ENCODE measurements at places on chromosomes 5 and 9.
A peak's percentile ranks its signal among the peaks of the same experiment; 100 is the strongest.

- no peak for DNase-seq
These were observed 271.1 kb upstream of the KLF4 start for GRCh38 chr9:107760469-107761242.

GRCh38 chr9:124385623-124386022 lies 29.6 kb downstream of the PSMB7 start:
- no peak for DNase-seq

DNA sequence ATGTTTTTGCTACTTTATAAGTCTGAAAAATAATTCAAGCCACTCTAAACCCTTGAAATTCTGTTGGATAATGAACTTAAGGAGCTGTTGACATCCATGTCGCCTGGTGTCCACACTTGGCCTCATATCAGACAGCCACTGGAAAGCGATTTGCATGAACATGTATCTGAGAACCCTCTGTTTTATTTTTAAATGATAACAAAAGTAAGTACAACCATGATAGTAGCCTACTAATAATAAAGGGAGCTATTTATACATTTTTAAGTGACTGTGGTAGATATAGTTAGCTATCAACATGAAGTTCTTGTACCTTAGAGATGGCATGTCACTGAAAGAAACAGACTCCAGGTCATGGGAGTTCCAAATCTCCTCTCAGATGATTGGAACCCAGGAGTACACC lies 53.3 kb downstream of the PLCXD3 start:
- DNase-seq, result no peak

GRCh38 chr9:80701061-80701460 lies 988.3 kb downstream of the TLE1 start:
- DNase-seq, result no peak

- DNase-seq, result no peak
These were observed 47.2 kb downstream of the MAST4 start for GRCh38 chr5:66643387-66643786.

GRCh38 chr9:136995772-136996311 lies 526 bp downstream of the CLIC3 start:
- DNase-seq, result no peak

DNA sequence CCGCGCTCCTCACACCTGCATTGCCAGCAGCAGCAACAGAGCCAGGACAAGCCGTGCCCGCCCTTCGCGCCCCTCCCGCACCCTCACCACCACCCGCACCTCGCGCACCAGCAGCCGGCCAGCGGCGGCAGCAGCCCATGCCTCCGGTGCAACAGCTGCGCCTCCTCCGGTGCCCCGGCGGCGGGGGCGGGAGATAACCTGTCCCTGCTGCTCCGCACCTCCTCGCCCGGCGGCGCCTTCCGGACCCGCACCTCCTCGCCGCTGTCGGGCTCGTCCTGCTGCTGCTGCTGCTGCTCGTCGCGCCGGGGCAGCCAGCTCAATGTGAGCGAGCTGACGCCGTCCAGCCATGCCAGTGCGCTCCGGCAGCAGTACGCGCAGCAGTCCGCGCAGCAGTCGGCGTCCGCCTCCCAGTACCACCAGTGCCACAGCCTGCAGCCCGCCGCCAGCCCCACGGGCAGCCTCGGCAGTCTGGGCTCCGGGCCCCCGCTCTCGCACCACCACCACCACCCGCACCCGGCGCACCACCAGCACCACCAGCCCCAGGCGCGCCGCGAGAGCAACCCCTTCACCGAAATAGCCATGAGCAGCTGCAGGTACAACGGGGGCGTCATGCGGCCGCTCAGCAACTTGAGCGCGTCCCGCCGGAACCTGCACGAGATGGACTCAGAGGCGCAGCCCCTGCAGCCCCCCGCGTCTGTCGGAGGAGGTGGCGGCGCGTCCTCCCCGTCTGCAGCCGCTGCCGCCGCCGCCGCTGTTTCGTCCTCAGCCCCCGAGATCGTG lies 517 bp downstream of the KCNN2 start:
- DNase-seq, result no peak

DNA sequence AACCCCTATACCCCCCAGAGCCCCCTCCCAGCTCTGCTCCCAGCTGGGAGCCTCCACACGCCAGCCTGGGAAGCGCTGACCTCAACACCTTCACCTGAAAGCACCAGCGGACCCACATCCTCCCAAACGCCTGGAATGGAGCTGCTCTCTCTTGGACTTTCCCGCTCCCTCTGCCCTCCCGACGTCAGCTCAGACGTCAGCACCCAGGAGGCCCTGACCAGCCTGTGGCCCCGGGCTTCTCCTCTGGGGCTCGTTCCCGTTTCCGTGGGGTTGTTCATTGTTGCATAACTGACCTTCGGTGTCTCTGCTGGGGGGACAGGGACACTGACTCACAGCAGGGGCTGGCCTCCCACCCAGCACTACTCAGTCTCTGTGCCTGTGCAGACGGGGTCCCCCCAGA lies 35.0 kb upstream of the SLC6A3 start:
- DNase-seq, result peak; percentile 18

GRCh38 chr5:177491429-177491945 lies 5.9 kb downstream of the PDLIM7 start:
- DNase-seq, result no peak

DNA sequence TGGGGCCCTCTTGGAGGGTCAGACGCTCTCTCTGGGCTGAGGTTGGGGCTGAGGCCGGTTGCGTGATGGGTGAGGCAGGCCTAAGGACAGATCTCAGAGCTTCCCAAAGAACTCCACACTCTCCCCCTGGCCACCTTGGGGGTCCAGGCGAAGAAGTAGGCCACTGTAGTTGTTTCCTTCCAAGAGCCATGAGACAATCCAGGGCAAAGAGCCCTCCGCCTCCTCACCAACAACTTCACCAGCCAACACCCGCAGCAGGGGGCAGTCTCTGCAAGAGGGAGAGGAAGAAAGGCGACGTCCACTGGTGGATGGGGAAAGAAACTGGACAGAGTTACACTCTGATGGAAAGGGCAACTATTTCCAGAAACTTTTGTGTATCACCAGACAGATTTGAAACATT lies 10.7 kb downstream of the SLC35A4 start:
- no peak for DNase-seq

GRCh38 chr5:34057569-34057968 lies 14.6 kb upstream of the C1QTNF3 start:
- DNase-seq, result no peak

DNA sequence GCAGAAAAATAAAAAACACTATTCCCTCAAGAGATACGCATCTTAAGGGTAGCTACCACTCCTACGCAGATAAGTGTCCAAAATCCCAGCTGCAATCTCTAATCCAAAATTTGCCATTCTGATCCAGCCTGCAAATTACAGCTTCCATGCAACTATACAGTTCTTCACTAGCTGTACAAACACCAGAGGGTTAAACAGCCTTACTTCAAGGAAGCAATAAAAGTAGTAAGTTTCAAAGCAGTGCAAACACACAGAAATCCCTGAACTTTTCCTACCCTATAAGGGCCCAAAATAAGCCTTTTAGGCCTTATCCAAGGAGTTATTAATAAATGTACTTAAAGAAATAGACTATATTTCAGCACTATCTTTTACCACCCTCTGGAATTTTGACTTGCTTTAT lies 39.5 kb downstream of the PWWP2A start:
- no peak for DNase-seq

GRCh38 chr5:180194410-180195345 lies 14.3 kb downstream of the RASGEF1C start:
- DNase-seq, result no peak

DNA sequence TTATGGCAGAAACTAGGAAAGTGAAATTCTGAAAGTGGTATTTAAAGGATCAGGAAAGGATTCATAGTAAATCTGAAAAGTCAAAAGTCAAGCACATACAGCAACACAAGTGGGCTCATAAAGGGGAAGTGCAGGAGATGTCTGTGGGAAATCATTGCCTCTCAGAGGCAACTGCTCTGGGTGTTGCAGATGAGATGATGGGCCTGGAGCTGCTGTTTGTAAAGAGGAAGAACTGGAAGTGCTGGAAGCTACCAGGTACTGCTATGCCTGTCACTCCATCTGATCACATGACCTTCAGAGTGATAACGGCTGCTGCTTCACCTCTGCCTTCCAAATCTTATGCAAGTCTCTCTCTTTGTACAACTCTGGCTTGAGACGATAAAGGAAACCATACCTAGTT lies 55.9 kb downstream of the ADRB2 start:
- DNase-seq, result no peak

GRCh38 chr5:79547982-79548381 lies 34.0 kb upstream of the HOMER1 start:
- no peak for DNase-seq

DNA sequence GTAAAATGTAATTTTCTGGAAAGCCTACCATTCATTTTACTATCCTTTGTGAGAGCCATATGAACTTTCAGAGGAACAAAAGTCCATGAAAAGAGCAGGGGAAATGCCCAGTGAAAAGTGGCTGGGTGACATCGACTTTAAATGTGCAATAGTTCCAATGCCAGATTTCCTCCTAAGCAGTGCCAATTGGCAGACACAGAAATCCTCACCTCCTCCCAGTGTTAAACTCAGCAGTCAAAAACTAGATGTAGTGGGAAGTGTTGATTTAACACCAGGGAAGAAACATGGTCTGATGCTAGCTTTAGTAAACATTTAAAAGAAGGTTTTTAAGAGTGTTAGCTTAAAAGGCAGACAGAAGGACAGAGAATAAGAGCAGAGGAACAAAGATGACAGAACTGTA lies 2055.2 kb downstream of the MAT2B start:
- DNase-seq, result no peak
